Motor neuron (in vitro differentiated cells): ENCODE measurements at places on chromosomes 12 and 14. TPM values are rescaled to one million over a fixed set of nuclear protein-coding genes. Genes with fewer than 3 reads are reported as not detected.
A peak's percentile ranks its signal among the peaks of the same experiment; 100 is the strongest.

DNA sequence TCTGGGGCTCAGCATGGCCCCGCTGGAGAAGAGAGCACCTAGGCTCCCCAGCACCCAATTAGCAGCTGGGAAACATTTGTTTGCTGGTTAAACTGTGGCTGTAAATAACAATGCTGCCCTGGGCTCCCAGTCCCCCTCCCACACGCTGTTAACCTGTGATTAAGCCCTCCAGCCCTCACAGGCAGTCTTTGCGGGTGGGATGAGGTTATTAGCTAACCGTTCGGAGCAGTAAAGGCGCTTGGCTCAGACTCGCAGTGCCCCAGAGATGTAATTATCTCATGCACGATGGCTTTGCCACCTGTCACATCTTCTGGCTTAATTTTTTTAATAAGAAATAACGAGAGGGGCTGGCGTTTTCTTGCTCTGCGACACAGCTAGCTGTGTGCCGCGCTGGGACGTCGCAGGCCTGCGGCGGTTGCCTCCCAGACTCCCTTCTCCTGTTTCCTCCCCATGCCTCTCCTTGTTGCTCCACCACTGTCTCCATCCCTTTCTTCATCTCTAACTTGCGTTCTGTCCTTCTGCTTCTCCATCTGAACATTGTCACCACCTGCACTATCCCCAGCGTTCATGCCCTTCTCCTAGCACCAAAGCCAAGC, 239.2 kb upstream of the FKBP4 start:
- ATAC-seq: no peak

GRCh38 chr14:22556021-22556989, 32.7 kb downstream of the DAD1 start:
- no peak for ATAC-seq

- ATAC-seq: peak; percentile 83
These were observed 4.9 kb upstream of the MTA1 start for GRCh38 chr14:105414456-105415371.

DNA sequence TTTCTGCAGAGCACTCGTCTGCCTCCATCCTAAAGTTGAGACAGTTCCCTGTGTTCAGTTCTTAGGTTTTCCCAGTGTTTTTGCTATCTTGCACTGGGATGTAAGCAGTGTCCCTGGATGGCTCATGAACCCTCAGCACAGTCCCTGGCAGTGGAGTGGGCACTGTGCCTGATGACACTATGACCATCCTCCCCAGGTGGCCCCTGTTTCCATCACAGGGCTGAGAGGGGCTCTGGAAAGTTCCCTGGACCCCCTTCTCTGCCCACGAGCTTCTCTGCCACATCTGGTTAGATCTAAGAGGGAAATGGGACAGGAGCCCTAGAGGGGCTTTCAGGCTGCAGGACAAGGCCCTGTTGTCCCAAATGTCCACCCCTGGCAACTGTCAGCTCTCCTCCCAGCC, 249.8 kb upstream of the SFSWAP start:
- no peak for ATAC-seq

DNA sequence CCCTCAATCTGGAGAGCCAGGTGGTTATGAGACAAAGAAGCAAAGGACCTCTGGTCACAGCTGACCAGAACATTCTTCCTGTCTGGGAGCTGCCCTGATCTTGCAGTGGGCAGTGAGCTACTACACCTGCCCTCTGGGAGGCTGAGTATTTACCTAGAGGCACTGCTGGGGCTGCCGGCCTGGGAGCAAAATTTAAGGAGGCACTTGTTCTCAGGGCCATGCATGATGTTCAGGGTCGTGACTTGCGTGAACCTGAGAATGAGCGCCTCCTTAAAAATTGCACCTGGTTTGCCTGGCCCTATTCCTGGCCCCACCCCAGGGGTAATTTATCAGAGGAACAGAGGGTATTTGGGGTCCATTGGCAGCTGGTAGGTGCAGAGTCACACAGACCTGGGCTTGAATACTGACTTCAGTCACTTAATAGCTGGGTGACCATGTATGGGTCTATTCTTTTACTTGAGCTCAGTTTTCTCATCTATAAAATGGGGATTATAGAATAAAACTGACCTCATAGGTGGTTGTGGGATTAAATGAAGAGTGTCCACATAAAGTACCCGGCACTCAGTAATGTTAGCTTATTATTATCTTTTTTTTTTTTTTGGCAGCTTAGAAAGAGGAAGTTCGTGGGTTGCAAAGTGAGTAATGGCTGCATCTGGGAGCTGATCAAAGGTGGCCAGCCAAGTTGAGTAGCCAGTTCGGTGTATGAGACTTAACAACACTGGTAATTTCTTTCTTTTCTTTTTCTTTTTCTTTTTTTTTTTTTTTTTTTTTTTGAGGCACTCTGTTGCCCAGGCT, 107.4 kb upstream of the MED13L start:
- no peak for ATAC-seq

Gene SDSL
- total RNA-seq: 18.9 and 26.3 TPM in 2 replicates

Gene TAS2R20
- total RNA-seq: 9.8 and 12.3 TPM in 2 replicates

DNA sequence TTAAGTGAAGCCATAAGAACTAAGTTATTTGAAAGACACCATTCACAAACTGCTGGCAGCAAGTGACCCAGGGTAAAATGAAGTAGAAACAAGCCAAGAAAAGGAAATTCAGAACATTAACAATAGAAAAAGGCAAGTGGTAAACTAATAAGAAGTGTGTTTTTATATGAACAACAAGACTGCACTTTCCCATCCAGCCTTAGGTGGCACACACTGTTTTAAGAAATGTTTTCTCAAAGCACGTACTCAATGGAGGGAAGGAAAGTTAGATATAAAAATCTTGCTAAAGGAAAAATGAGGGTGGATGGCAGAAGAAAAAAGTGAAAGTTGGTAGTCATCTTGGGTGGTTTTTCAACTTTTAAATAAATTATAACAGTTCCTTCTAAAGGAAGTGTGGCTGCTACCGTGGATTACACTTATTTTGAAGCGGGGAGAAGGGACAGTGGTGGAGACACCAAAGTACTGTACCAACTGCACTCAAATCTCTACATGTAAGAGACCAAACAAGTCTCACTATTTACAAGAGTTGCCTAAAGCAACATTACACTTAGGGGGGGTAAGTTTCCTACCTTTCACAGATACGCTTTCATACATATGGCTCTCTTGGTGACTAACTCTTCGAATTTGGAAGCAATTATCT, 58.8 kb downstream of the SEL1L start:
- no peak for ATAC-seq

Gene MAP3K9
- total RNA-seq: 6.8 and 7.9 TPM in 2 replicates

DNA sequence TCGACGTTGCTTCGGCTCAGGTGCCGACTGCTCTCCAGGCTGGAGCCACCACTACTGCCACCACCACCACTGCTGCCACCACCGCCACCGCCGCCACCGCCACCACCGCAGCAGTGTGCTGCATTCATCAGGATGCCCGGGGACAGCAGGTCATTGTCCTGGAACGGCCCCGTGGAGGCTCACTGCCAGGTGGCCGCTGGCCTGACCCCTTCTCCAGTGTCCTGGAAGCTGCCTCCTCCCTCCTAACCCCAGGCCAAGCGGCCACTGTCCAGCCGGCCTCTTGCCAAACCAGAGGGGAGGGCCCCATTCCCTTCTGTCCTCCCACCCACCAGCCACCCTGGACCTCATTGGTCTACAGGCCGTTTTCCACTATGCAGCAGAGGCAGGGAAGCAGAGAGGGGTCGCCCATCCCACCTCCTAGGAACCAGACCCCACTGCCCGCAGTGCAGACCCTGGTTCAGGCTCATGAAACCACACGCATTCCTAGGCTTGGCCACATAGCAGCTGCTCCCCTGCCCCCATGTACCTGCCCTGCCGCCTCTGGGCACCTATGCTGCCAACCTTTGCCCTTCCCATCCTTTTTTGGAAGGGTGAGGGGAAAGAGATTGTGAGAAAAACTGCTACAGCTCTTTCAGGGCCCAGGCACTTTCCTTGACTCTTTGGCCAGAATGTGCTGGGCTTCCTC, 15.2 kb downstream of the ARL6IP4 start:
- ATAC-seq: no peak

Gene CPNE6
- total RNA-seq: 0.99 and 4.4 TPM in 2 replicates

DNA sequence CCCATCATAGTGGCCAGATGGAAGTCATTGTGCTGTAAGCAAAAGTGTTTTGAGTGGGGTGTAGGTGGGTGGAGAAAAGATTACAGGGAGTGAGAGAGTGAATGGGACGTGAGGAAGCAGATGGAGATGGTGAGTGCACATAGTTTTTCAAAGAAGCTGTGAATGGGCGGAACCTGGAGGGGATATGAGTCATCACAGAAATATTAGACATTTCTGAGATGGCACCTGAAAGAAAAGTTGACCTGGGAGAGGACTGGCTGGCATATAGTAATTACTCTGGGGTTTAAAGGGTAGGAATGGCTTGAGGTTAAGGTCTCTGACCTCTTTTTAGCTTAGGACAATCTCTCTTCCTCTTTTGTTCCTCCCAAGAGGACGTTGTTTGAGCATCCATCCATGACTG, 50.5 kb downstream of the ANO4 start:
- no peak for ATAC-seq

DNA sequence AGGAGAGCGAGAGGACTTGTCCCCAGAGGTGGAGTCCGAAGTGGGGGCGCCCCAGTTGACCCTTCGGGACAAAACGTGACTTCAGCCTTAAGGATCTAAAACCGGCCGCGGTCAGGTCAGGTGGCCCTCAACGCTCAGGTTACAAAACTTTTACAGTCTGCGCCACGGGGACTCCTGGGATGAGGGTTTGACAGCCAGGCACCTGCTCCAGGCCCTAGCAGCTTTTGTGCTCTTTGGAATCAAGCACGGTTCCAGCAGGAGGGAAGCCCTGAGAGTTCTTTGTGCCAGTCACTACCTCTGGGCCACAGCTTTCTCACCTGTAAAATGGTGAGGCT, 337 bp downstream of the ZC2HC1C start:
- no peak for ATAC-seq

Gene ENDOU
- total RNA-seq: 0.60 and 0.63 TPM in 2 replicates

DNA sequence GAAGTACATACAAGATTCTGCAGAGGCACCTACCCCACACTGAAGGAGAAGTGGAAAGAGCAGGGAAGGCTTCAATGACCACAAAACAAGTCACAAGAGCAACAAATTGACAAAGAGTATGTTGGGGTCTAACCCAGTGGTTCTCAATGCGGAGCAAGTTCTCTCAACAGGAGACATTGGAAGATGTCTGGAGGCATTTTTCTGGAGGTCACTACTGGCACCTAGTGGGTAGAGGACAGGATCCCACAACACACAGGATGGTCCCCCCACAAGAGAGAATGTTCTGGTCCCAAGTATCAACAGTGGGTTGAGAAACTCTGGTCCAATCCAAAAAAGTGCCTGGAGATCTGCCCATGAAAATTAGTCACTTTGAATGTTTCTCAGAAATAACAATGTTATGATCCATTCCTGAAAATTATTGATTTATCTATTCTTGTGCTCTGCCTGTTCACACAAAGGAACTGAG, 3.4 kb downstream of the SSH1 start:
- no peak for ATAC-seq

DNA sequence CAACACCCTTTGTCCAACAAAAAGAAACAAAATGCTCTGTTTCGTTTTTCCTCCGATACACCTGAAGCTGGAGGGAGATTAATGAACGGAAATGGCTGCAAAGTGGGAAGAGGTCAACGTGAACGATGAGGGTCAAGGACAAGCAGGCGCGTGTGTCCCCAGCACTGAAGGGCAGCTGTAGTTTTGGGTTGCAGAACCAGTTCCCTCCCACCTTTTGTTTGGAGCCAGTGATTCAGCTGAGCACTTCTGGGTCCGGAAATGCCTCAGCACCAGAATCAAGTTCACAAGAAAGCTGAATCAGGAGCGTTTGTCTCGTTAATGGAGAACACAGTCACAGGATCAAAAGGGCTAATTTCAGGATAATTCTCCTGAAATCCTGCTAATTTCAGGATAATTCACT, 51.1 kb upstream of the PWP1 start:
- no peak for ATAC-seq

DNA sequence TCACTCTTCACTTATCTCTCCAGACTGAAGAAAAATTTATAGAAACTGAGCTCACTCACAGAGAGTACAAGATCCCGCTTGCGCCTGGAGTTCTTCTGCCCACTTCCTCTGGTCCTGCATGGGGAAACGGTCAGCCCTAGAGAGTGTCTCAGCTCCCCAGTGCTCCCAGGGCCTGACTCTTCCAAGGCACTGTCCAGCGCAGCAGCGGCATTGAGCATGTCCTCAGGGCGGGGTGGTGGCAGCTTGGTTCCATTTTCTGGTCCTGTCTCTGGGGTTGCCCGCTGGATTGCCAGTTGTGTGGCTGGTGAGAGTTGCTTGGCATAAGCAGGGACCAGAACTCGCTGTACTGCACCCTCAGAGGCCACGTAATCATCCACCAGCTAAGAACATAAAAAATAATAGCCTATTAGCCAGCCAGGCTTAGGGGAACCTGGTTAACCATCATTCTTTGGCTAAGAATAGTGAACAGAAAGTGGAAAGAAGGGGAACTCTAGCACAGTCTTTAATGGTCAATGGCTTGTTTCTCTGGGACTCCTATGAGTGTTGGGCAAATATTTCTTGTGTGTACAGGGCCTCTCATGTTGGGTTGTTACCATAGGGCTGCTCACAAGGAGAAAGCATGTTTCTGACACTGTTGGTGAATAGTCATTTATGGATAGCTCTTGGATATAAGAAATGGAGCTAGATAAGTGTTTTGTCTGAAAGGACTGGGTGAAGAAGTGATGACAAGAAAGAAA, 13.7 kb upstream of the AJUBA start:
- peak; percentile 81 for ATAC-seq

- ATAC-seq: no peak
These were observed 74.4 kb downstream of the MGST1 start for GRCh38 chr12:16421806-16422205.
